ENCODE measurements at places on chromosomes 2 and 18.

GRCh38 chr2:32250290-32250689, 14.4 kb downstream of the NLRC4 start:
- DNase-seq, result no peak

DNA sequence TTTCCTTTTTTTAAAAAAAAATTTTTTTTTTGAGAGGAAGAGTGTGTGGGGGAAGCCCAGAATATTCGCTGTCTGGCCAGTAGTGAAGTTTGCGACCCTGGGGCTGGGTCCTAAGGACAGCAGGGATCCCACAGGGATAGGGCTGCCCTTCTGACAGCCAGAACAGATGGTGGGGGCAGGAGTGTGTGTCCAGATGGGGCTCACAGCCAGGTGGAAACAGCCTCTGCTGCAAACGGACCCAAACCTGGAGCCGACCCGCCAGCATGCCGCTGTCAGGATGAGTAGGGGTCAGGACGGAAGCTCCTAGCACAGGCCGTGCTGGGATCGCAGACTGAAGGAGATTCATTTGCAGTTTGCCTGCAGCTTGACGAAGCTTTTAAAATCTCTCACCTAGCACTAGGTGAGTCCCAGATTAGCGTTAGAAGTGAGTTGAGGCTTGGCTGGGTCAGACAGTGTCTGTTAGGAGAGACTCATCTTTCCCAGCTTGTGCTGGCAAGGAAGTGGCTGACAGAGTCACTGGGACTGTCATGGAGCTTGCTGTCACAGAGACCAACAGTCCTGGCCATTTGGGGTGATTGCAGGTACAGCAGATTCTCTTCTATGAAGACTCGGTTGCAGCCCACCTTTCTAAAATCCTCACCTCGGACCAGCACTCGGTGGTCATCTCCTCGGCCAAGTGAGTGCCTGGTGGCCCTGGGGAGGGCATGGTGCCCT, 93.4 kb downstream of the DGKD start:
- no peak for DNase-seq

- DNase-seq, result no peak
Measured at GRCh38 chr2:109000738-109001137, 11.7 kb upstream of the EDAR start.

GRCh38 chr2:240956171-240956934, 42.1 kb upstream of the SNED1 start:
- no peak for DNase-seq

DNA sequence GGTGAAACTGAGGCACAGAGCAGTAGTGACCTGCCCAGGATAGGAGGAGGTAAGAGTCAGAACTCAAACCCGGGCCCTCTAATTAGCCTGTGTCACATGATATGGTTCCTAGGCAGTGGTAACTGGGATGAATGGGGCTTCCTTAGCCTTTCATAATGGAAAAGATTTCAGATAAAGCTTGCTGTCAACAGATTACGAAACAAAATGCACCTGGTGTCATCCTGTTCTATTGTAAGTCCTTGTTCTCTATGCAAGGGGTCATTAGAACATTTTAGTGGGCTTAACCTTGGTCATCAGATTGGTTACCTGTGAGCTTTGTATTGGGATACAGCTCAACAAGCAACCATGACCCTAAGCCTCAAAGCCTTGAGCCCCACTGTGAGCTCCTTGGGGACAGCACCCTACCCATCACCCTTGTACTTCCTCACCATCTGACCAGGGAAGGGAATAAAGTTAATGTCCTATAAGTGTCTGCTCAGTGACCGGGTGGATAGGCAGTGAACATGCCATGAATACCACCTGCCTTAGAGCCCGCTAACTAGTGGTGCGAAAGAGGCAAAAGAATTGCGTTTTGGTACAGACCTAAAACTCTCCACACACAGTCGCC, 70.3 kb upstream of the RMDN2 start:
- DNase-seq, result no peak

DNA sequence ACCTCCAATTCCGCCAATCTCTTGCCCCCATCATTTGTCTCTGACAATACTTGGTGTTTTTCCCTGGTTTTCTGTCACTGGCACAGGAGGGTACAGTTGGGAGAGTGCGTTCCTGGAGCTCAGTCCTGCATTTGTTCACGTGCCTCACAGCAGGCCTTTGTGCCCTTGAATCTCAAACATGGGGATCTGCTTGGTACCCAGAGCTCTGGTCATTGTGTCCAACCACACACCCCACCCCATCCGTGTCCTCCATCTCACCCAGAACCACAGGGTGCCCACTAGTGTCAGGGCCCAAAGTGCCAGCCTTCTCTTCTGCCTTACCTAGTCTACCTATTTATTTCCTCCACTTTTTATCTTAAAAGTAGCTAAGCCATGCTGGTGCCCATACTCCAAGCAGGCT, 16.2 kb downstream of the GAREM2 start:
- DNase-seq, result no peak

GRCh38 chr2:29405266-29405665, 290.1 kb downstream of the CLIP4 start:
- DNase-seq, result no peak
